ENCODE measurements at places on chromosomes 1 and 21.

DNA sequence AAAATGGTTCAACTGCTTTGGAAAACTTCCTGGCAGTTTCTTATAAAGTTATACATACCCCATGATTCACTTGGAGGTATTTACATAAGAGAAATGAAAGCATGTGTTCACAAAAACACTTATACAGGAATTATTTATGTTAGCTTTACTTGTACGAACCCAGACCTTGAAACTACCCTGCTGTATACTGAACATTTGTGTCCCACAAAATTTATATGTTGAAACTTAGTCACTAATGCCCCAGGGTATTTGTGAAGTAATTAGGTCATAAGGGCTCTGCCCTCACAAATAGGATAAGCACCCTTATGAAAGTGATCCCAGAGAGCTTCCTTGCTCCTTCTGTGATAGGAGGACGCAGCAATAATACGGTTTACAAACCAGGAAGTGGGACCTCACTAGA is 42.7 kb upstream of the B3GALT2 start:
- no peak for DNase-seq

GRCh38 chr1:54112027-54112426 is 40.8 kb downstream of the CDCP2 start:
- no peak for DNase-seq

DNA sequence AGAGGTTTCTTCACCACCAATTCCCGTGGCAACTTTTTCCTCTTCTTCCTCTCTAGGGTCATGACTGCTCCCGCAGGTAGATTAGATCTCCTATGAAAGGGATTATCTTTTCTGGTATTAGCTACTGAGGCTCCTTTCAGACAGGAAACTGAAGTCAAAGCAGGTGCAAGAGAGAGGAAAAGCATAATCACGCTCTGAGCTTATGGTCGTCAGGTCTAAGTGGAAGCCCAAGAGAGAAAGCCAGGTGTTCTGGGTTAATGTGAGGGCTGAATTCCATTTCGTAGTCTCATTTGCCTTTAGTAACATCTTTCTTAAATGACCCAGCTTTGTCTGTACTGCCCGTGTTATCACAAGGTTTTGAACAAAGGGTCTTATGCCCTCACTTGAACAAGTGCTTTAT is 8.3 kb upstream of the MAP3K21 start:
- DNase-seq = no peak

- DNase-seq = no peak
These were observed 270.9 kb downstream of the CHRM3 start for GRCh38 chr1:239657291-239657690.

- peak; percentile 9 for DNase-seq
These were observed 305.1 kb downstream of the LTN1 start for GRCh38 chr21:28687586-28687985.

All from hematopoietic multipotent progenitor cell treated with erythropoietin and hydrocortisone succinate and interleukin-3 and kit ligand, for 6 days (in vitro differentiated cells).